ENCODE measurements at places on chromosomes 3 and 15.

GRCh38 chr3:22244761-22245521 lies 493.9 kb upstream of the ZNF385D start:
- DNase-seq, result no peak

GRCh38 chr3:171828902-171829770 lies 14.0 kb upstream of the TMEM212 start:
- DNase-seq, result no peak

- DNase-seq, result no peak
These were observed 141.0 kb upstream of the ARHGEF26 start for GRCh38 chr3:153980252-153980590.

- no peak for DNase-seq
These were observed 282.5 kb upstream of the EPHA3 start for GRCh38 chr3:88824666-88825564.

GRCh38 chr3:120742849-120743365 lies 363 bp downstream of the GTF2E1 start:
- no peak for DNase-seq

DNA sequence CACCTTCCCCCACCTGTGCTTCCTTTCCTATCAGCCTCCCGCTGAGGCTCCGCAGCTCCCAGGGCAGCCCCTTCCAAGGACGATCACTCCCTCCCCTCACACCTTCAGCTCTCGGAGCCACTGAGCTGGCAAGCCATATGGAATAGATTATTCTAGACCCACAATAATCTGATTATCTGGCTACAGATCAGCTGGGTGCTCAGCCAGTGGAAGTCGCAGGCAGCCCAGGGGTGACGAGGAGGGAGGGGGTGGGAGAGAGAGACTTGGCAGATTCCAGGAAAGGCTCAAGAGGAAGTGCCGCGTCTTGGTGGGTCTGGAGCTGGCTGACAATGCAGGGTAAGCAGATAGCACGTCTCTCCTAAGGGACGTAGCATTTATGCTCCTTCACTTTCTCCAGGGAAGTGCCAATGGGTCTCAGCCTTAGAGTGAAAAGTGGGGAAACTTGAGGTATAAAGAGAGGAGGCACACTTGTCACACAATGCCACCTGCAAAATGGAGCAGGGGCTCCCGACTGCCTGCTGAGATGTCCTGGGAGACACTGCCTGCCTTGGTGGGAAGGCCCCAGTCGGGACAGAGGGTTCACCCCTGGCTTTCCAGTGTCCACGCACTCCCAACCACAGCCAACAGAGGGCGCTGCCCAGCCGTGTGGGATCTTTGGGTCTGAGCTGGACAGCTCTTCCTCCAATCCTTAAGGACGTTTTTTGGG lies 9.4 kb upstream of the MESP1 start:
- DNase-seq, result peak; percentile 56

GRCh38 chr15:56356616-56357015 lies 8.6 kb upstream of the TEX9 start:
- no peak for DNase-seq

DNA sequence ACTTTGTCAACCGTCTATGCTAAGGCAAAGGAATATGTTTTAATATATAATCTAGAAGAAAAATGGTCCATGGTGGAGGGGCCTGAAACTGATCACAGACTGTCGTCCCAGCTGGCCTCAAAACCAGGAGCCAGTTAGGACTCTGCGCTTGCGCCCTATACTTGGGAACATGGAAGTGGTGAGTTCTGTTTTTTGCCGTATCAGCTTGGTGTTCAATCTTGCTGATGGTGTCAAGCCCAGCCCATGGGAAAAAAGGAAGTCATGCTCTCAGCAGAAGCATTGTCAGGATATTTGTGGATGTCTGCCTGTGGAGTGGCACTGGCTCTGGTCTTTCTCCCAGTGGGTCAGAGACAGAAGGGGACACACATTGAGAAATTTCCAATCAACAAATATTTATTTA lies 342.0 kb upstream of the CTDSPL start:
- peak; percentile 22 for DNase-seq

DNA sequence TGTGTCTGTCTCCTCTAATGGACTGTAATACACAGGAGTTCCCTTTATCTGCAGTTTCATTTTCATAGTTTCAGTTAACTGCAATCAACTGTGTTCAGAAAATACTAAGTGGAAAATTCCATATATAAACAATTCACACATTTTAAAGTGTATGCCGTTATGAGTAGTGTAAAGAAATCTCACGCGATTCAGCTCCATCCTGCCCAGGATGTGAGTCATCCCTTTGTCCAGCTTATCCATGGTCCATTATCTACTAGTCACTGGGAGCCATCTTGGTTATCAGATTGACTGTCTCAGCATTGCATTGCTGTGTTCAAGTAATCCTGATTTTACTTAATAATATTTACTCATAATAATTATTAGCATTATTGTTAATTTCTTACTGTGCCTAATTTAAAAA lies 14.5 kb downstream of the ZPLD1 start:
- DNase-seq, result no peak

DNA sequence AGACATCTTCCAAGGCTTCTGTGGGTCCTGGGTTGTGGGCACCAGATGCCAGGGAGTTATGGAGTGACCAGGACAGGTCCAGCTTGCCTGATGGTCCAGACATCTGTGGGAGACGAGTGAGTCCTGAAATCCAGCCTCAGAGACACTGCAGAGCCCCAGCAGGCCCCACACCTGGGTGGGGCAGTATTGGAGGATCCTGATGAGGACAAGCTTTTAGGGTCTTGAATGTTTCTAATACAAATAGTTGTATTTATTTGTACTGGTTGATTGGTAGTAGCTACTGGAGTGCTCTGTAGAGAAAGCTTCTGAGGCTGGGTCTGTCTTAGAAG lies 67.5 kb upstream of the PRR23C start:
- no peak for DNase-seq

- DNase-seq, result no peak
These were observed 54.1 kb upstream of the FURIN start for GRCh38 chr15:90814191-90814821.

GRCh38 chr15:73633111-73633990 lies at the start of gene NPTN:
Gene NPTN (minus strand): TSS chr15:73633389. CDS start chr15:73633215, 174 bp downstream.
- peak; percentile 99 for DNase-seq

- no peak for DNase-seq
These were observed 5.7 kb downstream of the CEP19 start for GRCh38 chr3:196706327-196706726.

GRCh38 chr15:101276501-101277037 lies 716 bp downstream of the SELENOS start:
- DNase-seq, result no peak

DNA sequence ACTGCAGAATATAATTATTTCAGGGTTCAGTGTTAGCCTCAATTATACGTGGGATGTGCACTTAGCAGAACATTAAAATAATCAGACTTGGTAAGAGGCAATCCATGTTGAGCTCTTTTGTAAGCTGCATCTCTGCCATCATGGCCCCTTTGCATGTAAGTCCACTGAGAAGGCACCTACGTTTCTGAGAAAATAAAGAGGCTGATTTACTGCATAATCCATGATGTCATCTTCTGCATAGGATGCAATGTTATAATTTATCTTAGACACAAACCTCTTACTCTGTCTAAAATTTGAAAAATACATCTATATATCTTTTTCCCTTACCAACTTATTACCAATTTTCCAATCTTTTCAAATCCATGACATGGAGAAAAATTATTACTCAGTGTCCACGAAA lies 1294.7 kb downstream of the ZPLD1 start:
- no peak for DNase-seq

DNA sequence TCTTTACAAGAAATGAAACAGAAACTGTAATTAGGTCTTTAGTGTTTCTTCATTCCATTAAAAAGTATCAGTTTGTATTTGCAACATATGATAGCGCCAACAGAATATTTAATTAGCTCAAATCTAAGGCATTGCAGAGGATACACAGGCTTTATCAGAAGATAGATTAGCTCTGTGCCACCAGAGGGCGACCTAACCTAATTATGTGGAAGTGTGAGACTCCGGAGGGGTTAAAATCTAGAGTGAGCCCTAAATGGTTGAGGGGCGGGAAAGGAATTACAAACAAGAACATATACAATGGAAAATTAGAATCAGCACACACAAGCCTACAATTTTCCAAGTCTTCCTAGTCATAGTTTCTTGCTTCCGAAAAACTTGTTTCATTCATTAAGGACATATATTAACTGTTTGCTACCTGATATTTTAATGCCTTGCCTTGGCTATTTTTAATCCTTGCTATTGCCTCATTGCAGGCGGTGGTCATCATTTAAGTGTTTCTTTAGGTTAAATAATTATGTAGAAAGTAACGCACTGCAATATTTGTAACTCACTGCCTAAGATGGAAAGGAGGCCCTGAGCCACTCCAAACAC lies 18.0 kb upstream of the RYR3 start:
- DNase-seq, result peak; percentile 68

GRCh38 chr3:11350374-11350773 lies 78.2 kb downstream of the ATG7 start:
- DNase-seq, result no peak

- no peak for DNase-seq
These were observed 25.3 kb downstream of the NCEH1 start for GRCh38 chr3:172685331-172686214.

DNA sequence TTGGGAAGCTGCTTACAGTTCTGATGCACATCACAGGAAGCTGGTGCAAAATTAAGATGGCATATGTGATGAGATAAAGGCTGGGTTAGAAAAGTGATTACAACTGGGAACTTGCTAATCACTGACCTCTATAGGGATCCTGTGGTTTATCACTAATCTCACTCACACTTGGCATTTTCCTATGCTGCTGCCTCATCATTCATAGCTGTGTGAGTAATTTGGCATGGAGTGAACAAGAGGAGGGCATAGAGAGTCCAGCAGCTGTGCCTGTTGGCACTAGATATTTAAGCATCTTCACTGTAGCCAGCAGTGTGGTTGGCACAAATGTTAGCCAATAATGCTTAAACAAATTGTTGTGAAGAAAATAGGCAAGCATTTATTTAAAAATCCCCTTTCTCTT lies 217.7 kb upstream of the CGNL1 start:
- DNase-seq, result peak; percentile 52

DNA sequence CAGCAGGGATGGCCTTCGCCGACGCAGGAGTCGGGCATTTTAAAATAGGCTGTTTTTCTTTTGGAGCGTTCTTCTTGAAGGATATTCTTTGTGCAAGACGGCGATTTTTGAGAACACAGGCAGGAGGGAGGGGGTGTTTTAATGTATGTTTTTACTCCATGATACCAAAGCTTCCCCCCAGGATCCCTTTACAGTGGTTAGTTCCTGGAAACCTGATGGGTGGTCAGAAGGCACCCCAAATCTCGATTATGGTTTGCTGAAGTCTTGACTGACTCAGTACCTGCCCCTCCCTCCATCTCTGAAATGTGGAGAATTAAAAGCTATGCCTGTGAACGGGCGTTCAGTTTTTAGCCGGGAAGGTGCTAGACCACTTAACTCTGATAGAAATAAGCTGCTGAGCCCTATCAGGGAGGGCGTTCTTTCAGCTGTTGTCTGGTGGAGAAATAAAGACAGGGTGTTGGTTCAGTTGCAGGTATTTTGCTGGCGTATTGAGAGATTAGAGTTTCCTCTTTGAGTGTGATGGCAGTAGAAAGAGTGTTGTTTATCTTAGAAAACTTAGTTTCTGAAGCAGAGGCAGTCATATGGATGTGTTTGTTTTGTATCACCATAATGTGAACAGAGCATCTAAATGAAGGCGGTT lies 3.4 kb downstream of the IGF1R start:
- no peak for DNase-seq

- no peak for DNase-seq
These were observed 54.5 kb downstream of the DCLK3 start for GRCh38 chr3:36709826-36710365.

GRCh38 chr15:69660114-69660513 lies 207.5 kb downstream of the RPLP1 start:
- DNase-seq, result no peak

DNA sequence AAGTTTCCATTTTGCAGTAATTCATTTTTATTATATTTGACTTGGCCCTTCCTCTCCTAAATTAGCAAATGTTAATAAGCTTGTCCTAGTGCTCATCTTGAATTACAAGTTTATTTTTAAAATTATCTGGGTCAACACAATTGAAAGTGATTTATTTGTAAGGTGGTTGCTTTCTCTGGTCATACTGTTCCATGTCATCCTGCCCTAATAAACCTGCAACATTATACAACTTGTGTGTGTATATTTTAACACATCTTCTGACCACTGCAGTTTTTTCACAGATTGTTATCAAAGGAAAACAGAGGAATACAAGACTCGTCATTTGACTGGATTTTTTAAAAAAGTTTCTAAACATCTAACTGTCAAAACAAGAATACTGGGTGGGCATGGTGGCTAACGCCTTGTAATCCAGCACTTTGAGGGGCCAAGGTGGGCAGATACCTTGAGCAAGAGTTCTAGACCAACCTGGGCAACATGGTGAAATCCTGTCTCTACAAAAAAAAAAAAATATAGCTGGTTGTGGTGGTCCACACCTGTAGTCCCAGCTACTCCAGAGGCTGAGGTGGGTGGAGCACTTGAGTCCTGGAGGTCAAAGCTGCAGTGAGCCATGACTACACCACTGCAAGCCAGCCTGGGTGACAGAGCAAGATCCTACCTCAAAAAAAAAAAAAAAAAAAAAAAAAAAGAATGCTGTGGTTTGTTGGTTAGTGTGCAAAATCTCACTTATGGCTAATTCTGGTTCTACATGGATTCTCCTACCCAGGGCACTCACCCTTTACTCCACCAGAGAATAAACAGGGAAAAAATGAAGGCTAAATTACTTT lies 5.0 kb upstream of the LRRFIP2 start:
- DNase-seq, result no peak

DNA sequence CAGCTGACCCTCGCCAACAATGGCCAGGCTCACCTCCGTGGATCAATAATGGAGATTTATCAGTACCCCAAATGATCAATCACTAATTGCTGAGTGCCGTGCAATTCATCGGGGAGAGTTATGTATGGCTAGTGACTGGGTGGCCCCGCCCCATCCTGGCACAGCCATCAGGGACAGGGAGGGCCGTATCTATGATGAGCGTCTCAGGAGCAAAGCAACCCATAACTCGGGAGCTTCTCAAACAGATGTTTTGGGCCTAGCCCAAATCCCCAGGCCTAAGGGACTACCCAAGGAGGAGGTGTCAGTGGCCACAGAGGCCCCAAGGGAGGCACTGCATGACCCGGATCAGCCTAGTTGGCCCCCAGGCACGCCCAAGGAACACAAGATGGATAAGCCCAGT lies 180.0 kb upstream of the LINGO1 start:
- no peak for DNase-seq

- no peak for DNase-seq
These were observed 15.1 kb downstream of the FAH start for GRCh38 chr15:80167936-80168335.

- no peak for DNase-seq
These were observed 28.0 kb downstream of the ACAA1 start for GRCh38 chr3:38108649-38109579.

GRCh38 chr15:70114221-70114620 lies 16.5 kb upstream of the TLE3 start:
- DNase-seq, result no peak

GRCh38 chr3:44795197-44795596 lies 33.6 kb downstream of the KIF15 start:
- DNase-seq, result no peak

All from hippocampal formation (tissue), 2 donors.